H7 (cell line): ENCODE measurements at places on chromosomes 6 and 20. TPM values are rescaled to one million over a fixed set of nuclear protein-coding genes. Genes with fewer than 3 reads are reported as not detected.

The SRSF12 gene
- 2.1 and 3.7 TPM in 2 replicates for total RNA-seq

GRCh38 chr6:137213813-137214212, 5.4 kb downstream of the IFNGR1 start:
- no peak for DNase-seq

- DNase-seq = no peak
Observed at GRCh38 chr20:60001108-60001507, 42.9 kb downstream of the CDH26 start.

The ACSS1 gene
- not detected in 2 replicates for total RNA-seq

GRCh38 chr20:991850-992249, 10.3 kb downstream of the RSPO4 start:
- DNase-seq = peak; percentile 70
